Posterior vena cava (tissue), 2 donors: ENCODE measurements at places on chromosomes 12 and 14.

- no peak for DNase-seq
These were observed 96.2 kb downstream of the CIT start for GRCh38 chr12:119780786-119781434.

DNA sequence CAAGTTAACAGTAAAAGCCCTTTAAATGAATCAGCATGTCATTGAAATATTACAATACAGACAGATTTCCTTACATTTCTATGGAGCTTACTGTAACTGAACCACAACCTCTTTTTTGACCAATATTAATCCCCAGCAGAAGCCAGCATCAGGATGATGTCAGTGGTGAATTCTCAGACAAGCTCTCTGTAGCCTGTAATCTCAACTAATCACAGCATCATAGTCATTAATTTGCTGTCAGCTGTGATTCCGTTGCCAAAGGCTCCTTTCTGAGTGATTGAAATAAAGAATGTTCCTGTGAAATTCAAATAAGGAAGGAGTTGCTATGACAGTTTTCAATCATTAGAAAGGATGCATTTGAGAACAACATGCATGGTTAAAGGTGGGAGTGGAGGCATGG lies 323.1 kb downstream of the PDZRN4 start:
- no peak for DNase-seq

DNA sequence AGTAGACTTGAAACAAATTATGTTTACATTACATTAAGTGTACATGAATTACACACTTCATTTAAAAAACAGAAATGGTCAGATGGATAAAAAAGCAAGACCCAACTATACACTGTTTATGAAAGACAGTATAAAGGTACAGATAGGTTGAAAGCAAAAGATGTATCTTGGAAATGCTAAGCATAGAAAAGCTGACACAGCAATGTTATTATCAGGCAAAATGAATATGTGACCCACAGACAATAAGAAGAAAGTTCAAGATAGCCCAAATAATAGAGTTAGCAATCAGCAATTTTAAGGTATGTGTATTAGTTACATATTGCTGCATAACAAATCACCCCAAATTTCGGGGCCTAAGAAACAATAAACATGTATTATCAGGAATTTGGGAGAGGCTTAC lies 153.5 kb downstream of the DHRS2 start:
- no peak for DNase-seq

DNA sequence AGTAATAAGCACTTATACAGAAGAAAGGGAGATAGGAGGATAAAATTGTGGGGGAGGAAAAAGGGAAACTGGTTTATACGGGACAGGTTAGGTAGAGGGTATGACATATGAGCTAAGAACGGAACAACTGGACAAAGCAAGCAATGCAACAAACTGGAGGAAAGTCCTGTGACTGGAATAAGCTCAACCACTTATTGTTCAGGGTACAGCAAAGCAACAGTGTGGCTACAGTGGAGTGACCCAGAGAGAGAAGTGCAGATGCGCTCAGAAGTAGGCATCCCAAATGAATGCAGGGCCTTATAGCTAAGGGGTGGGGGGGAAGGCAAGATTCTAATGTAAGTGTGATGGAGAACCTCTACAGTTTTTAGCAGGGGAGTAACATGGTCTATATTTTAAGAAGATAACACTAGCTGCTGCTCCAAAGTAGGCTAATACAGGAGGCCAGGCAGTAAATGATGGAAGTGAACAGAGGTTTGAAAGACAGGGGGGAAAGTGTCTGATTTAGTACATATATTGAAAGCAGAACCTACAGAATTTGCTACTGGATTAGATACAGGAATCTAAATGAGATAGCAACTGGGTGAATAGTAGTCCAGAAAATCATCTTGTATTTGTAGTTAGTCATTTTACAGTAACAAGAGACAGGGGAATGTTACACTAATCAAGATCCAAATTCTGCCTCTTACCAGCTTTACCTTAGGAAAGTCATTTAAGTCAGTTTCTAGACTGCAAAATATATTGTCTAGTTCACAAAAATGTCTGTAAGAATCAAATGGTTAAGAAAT lies 3.3 kb downstream of the UBE2N start:
- no peak for DNase-seq

GRCh38 chr14:30888480-30889243 lies 14.3 kb downstream of the COCH start:
- no peak for DNase-seq

- no peak for DNase-seq
These were observed 36.9 kb downstream of the MAPK1IP1L start for GRCh38 chr14:55088356-55088755.

GRCh38 chr14:25080682-25081081 lies 30.7 kb upstream of the STXBP6 start:
- DNase-seq: no peak

- no peak for DNase-seq
These were observed 9.5 kb upstream of the PUS1 start for GRCh38 chr12:131919366-131920156.

DNA sequence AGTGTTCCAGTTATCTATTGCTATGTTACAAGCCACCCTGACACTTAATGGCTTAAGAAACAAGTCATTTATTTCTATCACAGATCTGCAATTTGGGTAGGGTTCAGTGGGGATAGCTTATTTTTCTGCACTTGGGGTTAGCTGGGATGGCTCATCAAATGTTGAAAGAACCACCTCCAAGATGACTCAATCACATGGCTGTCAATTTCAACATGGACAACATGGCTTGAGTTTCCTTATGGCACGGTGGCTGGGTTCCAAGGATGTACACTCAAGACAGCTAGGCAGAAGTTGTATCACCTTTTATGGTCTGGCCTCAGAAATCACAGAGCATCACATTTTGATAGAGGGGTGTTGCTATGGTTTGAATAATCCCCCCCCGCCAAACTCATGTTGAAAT lies 24.5 kb upstream of the IGF1 start:
- DNase-seq: no peak

DNA sequence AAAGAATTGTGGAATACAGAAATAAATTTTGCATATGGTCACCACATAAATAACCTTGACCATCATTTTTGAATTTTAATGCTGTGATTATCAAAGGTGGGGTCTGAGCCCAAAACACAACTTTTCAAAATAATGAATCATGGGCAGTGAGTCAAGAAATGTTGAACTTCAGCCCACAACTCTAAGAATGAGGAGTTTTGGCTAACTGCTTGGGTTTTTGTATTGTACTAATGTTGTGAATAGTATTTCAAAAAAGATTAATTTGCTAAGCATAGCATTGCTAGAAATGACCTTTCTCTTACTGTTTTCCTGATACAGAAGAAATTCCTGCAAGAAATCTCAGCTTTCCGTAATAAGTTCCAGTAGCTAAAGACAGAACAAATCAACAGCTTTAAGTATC lies 24.4 kb upstream of the YARS2 start:
- no peak for DNase-seq

DNA sequence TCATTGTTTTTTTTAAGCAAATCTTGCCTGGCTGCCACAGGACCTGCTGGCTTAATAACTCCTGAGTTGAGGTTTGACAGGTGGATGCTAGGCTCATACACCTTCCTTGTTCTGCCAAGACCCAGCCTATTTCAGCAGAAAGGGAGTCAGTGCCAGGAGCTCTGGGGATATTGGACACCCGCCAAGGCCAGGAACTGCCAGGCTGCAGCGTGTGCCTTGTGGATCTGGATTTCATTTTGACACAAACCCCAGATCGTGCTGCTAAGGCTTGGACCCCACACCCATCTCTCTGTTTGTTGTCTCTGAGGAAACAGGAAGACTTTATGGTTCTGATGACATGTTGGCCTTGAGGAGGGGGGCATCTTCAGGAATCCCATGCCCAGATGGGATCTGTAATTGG lies 44.4 kb upstream of the PRIMA1 start:
- no peak for DNase-seq

DNA sequence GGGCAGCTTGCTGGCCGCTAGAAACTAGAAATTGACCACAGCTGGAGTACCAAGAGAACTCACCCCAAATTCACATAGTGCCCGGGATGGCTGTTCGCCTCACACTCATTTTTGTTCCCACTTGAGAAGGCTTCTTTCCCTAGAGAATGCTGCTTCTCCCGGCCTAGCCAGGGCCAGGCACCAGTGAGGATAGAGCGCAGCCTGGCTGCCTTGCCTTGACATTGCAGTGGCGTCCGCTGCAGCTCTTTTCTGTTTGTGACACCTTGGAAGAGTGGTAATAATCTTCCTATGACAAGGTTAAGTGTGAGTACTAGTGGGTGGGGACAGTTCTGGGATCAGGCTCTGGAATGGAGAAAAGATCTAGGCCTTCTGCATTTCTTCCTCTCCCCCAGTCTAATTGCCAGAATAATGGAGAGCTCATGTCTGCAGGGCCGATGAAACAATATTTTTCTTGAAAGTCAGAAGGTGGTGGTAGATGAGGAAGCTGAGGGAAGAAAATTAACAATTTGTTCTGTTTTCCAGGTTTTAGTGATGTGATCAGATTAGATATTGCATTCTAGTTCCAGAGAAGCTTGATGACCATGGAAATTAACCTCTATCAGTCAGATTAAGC lies 3.7 kb downstream of the TMEM253 start:
- peak; percentile 93 for DNase-seq

GRCh38 chr14:78022059-78022458 lies 148.1 kb upstream of the NRXN3 start:
- DNase-seq: no peak

- no peak for DNase-seq
These were observed 7.5 kb downstream of the FOXG1 start for GRCh38 chr14:28773861-28774691.

DNA sequence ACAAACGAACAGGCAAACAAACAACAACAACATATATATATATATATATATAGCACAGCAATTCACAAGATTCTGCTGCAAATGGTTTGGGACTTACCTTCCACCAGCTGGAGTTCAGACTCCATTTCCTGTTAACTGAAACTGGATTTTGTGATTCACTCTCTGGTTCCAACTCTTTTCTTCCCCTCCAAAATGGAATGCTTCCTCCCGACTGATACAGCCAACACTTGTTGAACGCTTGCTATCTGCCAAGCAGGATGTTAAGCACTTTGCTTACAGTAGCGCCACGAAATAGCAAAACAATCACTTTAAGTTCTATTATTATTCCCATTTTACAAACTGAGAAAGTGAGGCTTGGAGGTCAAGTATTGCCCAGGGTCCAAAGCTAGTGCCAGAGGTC lies 116.0 kb upstream of the TMEM132C start:
- DNase-seq: no peak

- DNase-seq: peak; percentile 59
These were observed 43.5 kb downstream of the ERH start for GRCh38 chr14:69354383-69355153.

DNA sequence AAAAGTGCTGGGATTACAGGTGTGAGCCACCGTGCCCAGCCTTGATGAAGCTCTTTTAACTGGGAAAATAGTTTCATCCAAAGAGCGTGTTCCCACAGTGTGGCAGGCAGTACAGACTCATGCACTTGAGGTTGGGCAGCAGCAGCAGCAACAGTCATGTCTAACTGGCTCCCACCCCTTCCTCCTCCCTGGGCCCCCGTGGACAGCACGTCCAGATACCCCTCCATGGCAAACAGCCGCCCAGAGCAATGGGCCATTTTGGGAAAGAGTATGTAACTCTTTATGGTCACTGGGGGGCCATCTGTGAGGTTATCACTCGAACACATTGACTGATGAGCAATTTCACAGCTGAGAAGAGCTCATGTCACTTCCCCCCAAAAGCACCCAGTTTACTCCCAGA lies 279.1 kb upstream of the NOS1 start:
- DNase-seq: no peak

DNA sequence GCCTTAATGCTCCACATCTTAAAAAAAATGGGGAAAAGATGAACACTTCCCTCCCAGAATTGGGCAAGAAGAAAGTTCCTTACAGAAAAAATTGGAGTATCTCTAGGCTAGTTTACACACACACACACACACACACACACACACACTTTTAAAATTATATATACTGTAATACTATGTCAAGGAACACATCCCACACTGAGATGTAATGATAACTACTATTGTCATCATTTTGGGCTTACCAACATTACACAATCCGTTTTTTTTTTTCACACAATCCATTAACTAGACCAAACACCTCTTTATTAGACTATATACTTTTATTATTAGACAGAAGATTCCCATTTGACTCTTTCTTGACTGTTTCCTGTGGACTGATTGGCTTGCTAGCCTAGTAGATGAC lies 2.5 kb downstream of the LTBR start:
- no peak for DNase-seq

- no peak for DNase-seq
These were observed 27.2 kb downstream of the SLC15A4 start for GRCh38 chr12:128796439-128797118.

GRCh38 chr12:122402264-122402663 lies 20.2 kb downstream of the CLIP1 start:
- no peak for DNase-seq

DNA sequence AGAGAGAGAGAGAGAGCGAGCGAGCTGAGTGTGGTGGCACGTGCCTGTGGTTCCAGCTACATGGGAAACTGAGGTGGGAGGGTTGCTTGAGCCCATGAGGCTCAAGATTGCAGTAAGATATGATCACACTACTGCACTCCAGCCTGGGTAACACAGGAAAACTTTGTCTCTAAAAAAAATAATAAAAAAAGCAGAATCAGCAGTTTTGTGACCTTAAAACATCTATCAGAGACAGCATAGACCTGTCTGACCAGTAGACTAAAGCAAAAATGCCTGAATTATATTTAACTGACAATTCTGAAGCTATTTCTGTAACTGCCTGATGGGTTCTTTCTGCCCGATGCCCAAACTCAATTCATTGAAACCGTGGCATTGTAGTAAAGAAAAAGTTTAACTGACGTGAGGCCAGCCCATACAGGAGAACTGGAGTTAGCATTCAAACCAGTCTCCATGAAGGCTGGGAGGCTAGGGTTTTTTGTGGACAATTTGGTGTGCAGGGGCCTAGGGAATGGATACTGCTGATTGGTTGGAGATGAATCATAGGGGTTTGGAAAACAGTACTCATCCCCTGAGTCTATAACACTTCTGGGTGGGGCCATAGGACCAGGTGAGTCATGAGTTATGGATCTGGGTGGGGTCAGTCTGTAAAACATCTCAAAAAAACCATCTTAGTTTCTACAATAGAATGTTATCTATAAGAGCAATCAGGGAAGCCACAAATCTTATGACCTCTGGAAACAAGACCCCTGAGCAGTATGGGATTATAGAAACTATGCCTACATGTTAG lies 8.0 kb upstream of the RASSF8 start:
- DNase-seq: no peak

DNA sequence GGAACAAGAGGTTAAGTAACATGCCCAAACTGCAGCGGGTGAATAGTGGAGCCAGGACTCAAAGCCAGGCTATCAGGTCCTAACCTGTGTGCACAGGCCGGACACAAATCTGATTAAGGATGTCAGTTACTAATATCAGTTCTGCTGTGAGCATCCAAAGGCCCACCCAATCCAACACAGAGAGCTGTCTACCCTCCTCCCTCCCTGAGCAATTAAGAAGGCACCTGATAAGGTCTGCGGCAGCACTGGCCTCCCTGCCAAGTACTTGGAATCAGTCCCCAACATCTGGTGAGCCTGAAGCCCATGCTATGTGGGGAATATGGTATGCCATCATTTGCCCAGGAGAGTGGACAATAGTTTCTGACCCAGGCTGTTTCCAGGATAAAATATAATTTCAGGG lies 3.9 kb downstream of the HEBP1 start:
- no peak for DNase-seq

- no peak for DNase-seq
These were observed 7.0 kb downstream of the ETNK1 start for GRCh38 chr12:22631863-22632463.
